ENCODE measurements at places on chromosomes 1 and 21. TPM values are rescaled to one million over a fixed set of nuclear protein-coding genes. Genes with fewer than 3 reads are reported as not detected.

DNA sequence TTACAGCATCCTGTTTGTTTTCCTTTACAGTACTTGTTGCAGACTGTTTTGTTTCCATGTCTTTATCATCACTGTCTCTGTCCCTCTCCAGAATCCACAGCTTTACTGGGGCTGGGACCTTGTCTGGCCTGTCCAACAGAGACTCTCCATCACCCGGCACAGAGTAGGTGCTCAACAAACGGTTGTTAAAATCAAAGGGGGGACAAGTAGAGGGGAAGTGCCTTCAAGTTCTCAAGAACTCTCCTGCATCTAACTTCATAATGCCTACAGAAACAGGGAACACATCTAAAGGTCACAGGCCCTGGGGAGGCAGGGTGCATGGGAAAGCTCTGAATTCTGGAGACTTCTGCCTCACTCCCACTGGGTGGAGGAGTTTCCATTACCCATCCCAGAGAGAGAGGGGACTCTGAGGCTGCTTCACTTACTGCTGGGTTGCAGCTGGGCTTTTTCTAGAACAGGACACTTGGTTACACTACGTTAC lies 2.3 kb upstream of the ECE1 start:
- H3K27me3 ChIP-seq = no peaks in the 10 kb centered on the region
- no peak overlapping the region for H3K27ac ChIP-seq
- no peaks in the 10 kb centered on the region for H3K36me3 ChIP-seq

GRCh38 chr1:99217599-99217998 lies 46.7 kb upstream of the PLPPR4 start:
- no peaks in the 10 kb centered on the region for H3K36me3 ChIP-seq
- no peak for DNase-seq
- no peak overlapping the region for H3K4me3 ChIP-seq
- no peak overlapping the region for H3K27ac ChIP-seq
- no peaks in the 10 kb centered on the region for H3K27me3 ChIP-seq

NEK2 gene
- total RNA-seq = 0.35 TPM

C4BPB gene
- total RNA-seq = 3.7 TPM

GBP7 gene
- not detected for total RNA-seq

All from thoracic aorta (tissue), 2 donors.